ENCODE measurements at places on chromosomes 2 and 18.

- peak; percentile 64 for DNase-seq
Measured at GRCh38 chr2:172613040-172613439, 57.1 kb downstream of the PDK1 start.

DNA sequence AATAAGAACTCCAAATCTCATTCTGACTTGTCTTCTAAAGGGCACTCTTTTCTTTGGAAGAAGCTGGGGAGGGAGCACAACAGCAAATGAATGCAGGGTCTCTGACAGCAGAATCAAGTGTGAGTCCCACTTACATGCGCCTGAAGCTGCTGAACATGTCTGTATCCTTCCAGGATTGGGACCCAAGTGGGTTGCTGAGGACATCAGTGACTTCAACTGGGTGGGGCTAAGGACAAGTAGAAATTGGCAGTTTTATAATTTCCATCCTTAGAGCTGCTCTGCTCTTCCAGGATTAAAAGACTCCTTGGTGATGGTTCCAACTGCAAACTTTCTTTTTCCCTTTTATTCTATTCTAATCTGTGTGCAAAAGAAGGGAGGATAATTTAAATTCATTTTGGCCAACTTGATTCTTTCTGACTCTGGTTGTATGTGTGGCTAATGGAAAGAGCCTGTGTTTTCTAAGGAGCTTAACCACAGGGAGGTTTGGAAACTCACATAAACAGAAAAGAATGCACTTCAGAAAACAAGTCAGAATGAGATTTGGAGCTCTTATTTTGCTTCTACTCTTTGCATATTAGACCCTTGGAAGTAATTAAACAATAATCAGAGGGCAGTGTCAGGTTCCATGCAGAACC is 20.6 kb downstream of the ANTXR1 start:
- peak; percentile 25 for DNase-seq

DNA sequence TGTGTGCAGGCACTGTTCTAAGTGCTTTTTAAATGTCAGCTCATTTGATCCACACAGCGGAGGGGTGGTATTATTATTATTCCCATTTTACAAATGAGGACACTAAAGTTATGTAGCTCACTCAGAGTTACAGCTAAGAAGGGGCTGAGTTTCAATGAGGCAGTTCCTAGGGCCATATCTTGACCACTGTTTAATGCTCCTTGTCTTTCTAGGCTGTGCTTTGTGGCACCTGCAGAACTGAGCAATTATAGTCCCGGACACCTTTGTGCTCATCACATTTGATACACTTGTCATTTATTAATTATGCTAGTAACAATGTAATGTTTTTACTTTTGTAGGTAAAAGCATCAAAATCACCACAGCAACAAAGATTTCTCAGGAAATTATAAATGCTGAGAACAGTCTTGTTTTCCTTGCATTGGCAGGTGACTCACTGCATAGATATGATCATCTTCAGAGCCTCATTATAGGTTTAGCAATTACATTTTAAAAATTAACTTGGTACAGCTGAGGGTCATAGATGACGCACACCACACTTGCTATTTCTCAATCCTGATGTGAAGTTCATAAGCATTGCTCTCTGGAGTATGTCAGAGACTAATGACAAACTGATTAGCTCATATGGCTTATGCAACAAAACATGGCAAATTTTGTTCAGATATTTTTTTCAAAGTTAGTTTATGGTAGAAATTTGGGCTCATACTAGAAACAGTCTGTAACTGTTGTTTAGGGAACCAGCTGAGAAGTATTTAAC is 366.8 kb downstream of the TGIF1 start:
- DNase-seq = peak; percentile 98

GRCh38 chr2:175832866-175833265 is 169.2 kb downstream of the LNPK start:
- no peak for DNase-seq

DNA sequence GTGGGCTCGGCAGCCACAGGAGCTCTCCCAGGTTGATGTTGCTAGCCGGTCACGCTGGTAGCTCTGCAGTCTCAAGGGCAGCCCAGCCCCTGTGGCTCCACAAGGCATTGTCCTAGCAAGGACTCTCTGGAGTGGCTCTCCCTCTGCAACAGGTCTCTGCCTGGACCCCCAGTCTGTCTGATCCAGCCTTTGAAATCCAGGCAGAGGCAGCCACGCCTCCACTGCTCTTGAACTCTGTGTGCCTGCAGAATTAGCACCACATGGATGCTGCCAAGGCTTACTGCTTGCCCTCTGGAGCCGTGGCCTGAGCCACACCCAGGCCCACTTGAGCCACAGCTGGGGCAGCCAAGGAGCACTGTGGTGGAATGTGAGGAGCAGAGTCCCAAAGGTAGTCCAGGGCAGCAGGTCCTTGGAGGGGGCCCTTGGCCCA is 43.0 kb upstream of the FAHD2A start:
- no peak for DNase-seq

- DNase-seq = no peak
Measured at GRCh38 chr2:68734688-68735525, at the start of gene ARHGAP25. Gene ARHGAP25, plus strand, starts transcription at chr2:68734811. Its CDS starts 389 bp downstream, at chr2:68735200.

DNA sequence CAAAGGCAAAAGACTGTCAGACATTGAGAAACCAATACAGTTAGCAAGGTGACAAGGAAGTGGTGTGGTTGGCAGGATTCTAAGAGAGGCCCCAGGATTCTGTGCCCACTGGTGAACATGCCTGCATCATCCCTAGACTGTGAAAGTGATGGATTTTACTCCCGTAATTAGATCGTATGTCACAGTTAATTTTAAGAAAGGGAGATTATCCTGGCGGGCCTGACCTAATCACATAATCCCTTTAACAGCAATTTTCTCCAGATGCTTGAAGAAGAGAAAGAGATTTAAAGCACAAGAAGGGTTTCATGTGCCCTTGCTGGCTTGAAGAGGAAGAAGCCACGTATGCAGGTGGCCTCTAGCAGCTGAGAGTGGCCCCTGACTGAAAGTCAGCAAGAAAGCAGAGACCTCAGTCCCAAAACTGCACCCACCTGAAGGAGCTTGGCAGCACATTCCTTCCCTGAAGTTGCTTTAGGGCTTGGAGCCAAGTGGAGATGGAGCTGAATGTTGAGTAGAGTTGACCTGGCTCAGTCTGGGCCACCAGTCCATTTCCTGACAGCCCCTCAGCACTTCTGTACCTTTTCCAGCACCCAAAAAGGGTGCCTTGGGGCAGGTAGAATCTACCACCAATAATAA is 49.1 kb downstream of the GTF3C3 start:
- no peak for DNase-seq

GRCh38 chr18:26865557-26865956 is at the start of gene AQP4:
Gene AQP4, minus strand, starts transcription at chr18:26865707. Its CDS starts 18 bp downstream, at chr18:26865689.
- DNase-seq = no peak

DNA sequence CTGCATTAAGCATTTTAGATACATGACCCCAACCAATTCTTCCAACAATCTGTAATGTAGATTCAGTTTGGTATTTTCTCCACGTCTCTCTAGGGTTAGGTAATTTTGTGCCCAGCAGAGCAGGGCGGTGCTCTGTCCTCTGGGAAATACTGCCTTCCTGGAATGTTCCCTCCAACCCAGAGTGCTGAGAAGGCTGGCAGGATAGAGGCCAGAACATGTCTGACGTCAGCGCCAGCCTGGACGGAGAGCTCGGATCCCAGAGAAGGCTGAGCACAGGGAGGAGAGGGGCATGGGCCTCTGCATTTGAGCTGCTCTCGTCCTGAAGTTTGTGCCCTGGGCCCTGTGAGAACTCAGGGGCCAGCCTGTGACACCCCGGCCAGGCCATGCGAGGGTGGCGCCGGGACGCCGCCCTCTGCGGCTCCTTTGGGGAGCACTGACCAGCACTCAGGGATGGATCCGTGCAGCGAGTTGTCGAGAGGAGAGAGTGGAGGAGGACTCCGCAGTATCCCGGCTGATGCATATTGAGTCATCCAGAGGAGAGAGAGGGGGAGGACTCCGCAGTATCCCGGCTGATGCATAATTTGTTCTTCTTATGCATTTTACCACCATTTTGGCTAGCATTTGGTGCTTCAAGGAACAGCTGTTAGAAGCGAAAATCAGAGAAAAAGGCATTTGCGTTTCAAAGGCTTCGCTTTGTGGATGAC is 80.0 kb upstream of the PXDN start:
- peak; percentile 12 for DNase-seq

DNA sequence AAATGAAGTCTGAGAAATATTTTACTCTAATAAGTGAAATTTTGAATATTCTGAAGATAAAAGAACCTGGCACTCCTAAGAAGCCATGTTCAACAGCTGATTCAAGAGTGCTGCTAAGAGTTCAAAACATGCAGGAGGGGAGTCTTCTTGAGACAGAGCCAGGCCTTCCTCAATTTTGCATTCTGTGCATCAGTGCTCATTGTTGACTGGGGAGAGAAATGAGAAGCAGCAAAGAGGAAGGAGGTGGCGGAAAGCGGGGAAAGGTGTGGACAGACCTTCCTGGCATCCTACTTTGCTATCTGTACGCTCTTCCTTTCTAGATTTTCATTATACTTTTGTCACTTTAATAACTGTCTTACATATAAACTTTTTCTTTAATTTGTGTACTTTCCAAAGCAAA is 29.7 kb upstream of the TXNDC2 start:
- no peak for DNase-seq
